AG04450 (cell line): ENCODE measurements at places on chromosomes 2 and 18.

- DNase-seq = peak; percentile 8
Observed at GRCh38 chr2:50401772-50402653, 629.9 kb downstream of the NRXN1 start.

GRCh38 chr2:178298785-178299212, 104.5 kb downstream of the OSBPL6 start:
- no peak for DNase-seq

GRCh38 chr2:151616760-151617339, 117.4 kb downstream of the NEB start:
- no peak for DNase-seq

DNA sequence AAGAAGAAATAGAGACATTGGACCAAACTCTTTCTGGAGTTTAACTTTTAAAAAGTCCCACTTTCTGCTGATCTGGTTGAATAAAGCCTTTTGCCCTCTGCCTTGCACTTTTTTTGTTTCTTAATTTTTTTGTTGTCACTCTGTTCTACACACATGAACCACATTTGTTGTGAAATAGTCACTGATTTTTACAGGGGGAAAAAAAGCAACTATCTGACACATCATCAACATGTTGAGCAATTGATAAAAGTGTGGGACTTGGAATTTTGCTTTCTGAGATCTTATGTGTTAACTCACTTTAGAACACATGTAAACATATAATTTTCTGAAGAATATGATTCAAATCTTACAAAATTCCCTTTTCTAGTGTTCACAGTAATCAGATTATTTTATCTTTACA, 414.8 kb upstream of the FIGN start:
- no peak for DNase-seq

- no peak for DNase-seq
Observed at GRCh38 chr2:10431797-10432196, 16.3 kb downstream of the ODC1 start.

- DNase-seq = peak; percentile 29
Observed at GRCh38 chr18:49041435-49042245, 90.9 kb upstream of the SMAD7 start.

- no peak for DNase-seq
Observed at GRCh38 chr2:30778611-30779010, 28.6 kb downstream of the CAPN13 start.

- DNase-seq = no peak
Observed at GRCh38 chr18:28183418-28184078, 6.6 kb upstream of the CDH2 start.

GRCh38 chr2:209519271-209519670, 95.4 kb downstream of the MAP2 start:
- DNase-seq = no peak
